ENCODE measurements at places on chromosomes 13 and 19.

GRCh38 chr19:55289117-55289796 is 5.5 kb downstream of the BRSK1 start:
- peak; percentile 45 for DNase-seq

GRCh38 chr13:48646791-48647190 is 6.9 kb upstream of the CYSLTR2 start:
- DNase-seq = no peak

DNA sequence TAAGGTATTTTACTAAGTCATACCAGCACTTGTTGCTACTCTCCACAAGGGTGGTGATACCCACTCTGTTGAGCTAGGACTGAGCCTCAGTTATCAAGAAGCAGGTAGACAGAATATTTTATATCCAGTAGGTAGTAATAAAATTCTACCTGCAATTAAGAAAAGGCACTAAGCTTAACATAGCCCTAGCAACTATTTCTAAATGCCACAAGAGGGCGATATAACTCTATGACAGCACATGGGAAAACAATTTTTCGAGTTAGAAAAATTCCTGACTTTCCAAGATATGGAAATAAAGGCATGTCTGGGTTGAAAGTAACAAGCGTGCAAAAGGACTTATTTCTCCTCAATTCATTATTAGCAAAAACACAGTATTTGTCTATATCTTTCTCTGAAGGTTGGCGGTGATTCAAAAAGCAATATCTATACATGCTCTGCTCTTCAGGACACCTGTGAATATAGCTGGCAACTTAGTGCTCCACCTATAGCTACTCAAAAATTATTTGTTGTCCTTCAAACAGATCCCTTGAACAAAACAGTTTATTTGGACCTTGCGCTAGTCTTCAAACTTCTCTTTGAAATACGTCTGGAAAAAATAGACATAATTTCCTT is 14.7 kb downstream of the CCDC169 start:
- DNase-seq = peak; percentile 62

GRCh38 chr13:101829484-101829883 is 377.0 kb downstream of the ITGBL1 start:
- DNase-seq = no peak

DNA sequence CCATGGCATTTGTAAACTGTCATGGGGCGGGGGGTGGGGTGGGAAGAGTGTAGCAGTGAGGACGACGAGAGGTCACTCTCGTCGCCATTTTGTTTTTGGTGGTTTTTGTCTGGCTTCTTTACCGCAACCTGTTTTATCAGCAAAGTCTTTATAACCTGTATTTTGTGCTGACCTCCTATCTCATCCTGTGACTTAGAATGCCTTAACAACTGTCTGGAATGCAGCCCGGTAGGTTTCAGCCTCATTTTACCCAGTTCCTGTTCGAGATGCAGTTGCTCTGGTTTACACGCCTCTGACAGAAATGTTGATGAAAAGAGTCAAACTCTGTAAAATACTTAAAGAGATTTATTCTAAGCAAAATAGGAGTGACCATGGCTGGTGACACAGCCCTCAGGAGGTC is 852.0 kb downstream of the DACH1 start:
- no peak for DNase-seq

- DNase-seq = no peak
These were observed 10.5 kb upstream of the CHAMP1 start for GRCh38 chr13:114303700-114304327.

DNA sequence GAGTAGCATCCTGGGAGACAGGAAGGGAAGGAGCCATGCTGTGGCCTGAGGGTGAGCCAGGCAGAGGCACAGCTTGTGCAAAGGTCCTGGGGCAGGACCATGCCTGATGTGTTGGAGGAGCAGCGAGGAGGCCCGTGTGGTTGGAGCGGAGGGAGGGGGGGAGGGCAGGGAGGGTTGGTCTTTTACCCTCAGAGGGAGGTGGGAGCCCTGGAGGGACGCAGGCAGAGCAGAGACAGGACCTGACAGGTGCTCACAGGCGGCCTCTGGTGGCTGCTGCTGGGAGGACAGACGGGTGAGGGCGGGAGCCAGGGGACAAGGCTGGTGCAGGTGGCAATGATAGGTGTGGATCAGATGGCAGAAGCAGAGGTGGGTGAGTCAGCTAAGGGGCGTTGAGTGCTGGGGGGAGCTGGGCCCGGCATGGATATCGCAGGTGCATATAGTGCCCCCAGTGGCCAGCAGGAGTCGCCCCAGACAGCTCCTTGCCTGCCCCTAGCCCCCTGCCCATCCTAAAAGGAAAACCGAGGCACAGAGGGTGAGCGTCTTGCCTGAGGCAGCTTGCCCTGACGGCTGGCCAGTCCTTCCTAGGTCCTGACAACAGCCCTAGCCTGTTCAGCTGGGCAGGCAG is 9.8 kb upstream of the GNA15 start:
- DNase-seq = peak; percentile 58

- no peak for DNase-seq
These were observed 20.8 kb upstream of the SGCG start for GRCh38 chr13:23159760-23160637.

GRCh38 chr13:94327318-94327717 is 152.2 kb downstream of the DCT start:
- DNase-seq = no peak

- DNase-seq = no peak
These were observed 20.7 kb downstream of the AKAP8 start for GRCh38 chr19:15358918-15359317.

GRCh38 chr19:57642396-57643046 is 9.6 kb downstream of the ZNF211 start:
- DNase-seq = no peak

DNA sequence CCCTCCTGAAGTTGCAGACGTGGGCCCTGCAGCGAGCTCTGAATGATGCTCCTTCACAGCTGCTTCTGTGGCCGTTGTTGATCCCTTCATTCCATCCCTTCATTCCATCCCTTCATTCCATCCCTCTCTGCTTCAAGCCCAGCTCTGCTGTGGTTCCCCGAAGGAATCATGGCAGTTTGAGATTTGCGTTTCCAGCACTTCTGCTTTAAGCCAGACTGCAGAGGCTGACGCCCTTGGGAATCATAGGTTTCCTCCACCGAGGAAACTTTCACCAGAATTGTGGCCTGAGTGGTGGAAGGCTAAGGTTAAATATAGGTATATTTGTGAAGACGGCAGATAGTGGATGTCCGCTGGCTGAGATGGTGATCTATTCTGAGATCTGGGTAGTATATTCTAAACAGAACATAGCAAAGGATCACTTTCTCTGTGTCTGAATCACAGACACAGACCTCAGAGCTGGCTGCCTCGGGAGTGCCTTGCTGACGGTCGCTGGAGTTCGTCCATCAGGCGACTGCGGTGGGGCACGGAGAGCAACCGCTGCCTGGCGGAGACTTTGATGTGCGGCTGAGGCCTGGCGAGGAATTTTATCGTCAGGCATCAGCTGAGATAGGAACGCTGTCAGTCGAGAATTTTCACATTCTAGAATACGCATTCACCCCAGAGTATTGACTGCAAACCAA is 42.8 kb upstream of the DCUN1D2 start:
- no peak for DNase-seq

DNA sequence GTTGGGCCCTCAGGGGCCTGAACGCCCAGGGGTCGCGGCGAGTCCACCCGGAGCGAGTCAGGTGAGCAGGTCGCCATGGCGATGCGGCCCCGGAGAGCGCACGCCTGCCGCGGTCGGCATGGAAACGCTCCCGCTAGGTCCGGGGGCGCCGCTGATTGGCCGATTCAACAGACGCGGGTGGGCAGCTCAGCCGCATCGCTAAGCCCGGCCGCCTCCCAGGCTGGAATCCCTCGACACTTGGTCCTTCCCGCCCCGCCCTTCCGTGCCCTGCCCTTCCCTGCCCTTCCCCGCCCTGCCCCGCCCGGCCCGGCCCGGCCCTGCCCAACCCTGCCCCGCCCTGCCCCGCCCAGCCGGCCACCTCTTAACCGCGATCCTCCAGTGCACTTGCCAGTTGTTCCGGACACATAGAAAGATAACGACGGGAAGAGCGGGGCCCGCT is at the start of gene CCNA1:
Gene CCNA1 (plus strand): TSS at position 390 of the 439 bp plus-strand sequence. CDS start 562 bp downstream, outside the sequence.
- DNase-seq = no peak

GRCh38 chr19:3115916-3116602 is 19.8 kb upstream of the GNA15 start:
- no peak for DNase-seq

DNA sequence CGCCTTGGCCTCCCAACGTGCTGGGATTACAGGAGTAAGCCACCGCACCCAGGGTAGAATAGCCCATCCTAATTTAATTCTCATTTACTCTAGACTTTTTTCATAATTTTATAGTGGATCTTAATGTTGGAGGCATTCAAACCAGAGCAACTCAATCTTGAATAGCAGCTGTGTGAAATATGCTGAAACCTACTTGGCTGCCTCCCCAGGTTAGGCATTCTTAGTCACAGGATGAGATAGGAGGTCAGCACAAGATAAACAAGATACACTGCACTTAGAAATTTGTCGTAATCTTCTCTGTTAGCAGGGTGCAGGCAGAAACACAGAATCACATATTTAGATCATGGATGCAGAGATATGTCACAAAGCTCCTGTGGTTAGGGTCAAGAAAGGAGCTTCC is 2.7 kb upstream of the ZNF43 start:
- DNase-seq = no peak

GRCh38 chr13:31909864-31910551 is 121.6 kb upstream of the FRY start:
- DNase-seq = peak; percentile 95

DNA sequence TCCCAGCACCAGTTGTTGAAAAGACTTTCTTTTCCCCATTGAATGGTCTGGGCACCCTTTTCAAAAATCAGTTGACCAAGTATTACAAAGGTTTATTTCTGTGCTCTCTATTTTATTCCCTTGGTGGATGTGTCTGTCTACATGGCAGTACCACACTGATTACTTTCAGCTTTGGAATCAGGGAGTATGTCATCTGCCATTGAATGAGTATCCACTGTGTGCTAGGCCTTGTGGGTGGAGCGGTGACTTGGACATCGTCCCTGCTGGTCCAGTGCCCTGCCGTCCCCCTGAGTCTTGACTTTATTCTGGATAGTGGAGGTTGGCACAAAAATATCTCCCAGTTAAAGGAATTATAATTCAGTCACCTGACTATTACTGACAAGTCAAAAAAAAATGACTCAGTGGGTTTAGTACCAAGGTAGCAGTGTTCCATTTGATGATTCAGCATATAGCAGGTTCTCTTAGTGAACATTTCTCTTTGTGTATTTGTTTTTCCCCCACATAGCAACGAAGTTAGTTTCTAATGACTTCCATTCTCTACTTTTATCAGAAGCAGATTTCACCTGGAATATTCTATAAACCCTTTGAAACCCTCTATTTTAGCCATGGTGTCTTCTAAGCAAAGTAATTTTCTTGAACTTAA is 3.9 kb downstream of the UPF3A start:
- no peak for DNase-seq

GRCh38 chr19:28582344-28582743 is 630.6 kb downstream of the UQCRFS1 start:
- DNase-seq = no peak

DNA sequence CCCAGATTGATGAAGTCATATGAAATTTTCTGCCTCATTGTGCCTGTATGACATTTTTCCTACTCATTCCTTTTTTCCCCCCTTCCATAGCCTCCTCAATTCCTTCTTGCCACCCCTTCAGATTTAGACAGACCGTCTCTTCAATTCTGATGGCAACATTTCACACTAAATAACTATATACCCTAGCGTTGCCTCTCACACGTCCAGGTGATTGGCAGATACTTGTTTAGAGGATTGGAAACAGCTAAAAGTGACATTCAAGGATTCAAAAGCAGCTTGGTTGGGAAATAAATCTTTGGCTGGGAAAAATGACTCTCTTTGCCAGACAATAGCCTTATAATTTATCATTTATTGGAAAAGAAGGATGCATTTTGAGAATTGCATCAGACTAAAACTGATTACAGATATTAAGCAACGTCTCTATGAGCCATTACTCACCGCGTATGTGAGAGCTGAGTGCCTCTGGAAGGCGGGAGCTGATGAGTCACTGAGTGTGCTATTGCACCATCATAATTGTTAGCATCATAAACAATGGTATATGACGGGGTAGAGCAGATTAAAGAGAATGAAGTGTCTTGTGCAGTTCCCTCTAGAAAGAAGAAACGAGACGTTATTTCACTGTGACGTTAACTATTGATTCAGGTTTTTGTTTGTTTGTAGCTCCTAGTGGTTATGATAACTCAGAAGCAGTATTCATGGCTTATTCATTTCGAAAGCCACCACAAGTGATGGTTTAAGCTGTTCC is 61.1 kb upstream of the FAM216B start:
- peak; percentile 83 for DNase-seq

DNA sequence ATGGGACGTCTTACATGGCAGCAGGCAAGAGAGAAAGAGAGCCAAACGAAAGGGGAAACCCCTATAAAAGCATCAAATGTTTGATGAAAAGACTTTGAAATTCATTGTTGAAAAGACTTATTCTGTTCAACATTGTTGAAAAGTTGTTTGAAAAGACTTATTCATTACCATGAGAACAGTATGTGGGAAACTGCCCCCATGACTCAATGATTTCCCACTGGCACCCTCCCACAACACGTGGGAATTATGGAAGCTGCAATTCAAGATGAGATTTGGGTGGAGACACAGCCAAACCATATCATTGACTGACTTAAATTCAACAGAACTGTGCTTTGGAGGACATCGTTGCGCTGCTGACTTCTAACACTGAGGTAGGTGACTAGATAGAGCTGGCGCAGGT is 48.0 kb upstream of the RCBTB2 start:
- DNase-seq = no peak

GRCh38 chr13:60850526-60850925 is 453.5 kb downstream of the TDRD3 start:
- DNase-seq = no peak

DNA sequence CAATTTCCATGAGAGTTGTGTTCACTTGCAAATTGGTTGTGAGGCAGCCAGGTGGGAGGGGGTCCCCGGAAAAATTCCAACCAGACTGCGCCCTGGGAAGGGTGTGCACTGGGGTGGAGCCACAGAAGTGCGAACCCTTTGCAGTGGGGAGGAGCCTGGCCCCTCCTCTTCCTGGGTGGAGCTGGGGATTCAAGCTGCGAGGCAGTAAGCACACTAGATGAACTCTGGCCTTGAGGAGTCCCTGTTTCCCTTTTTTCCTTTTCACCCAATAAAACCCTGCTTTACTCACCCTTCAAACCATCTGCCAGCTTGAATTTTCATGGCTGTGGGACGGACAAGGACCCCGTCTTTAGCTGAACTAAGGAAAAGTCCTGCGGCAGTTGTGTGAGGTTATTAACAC is 31.0 kb upstream of the MBNL2 start:
- peak; percentile 96 for DNase-seq

- no peak for DNase-seq
These were observed 36.0 kb upstream of the MIR17HG start for GRCh38 chr13:91311491-91311890.

DNA sequence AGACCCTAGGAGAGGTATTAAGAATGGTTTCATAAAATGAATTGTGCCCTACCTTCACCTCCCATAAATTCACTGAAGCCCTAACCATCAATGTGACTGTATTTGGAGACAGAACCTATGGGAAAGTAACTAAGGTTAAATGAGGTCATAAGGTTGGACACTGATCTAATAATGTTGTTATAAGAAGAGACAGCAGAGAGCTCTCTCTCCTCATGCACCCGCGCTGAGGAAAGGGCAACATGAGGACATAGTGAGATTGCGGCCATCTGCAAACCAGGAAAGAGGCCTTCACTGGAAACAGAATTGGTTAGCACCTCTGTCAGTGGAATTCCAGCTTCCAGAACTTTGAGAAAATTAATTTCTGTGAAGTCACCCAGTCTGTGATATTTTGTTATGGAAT is 1396.1 kb upstream of the MIR17HG start:
- DNase-seq = no peak

- DNase-seq = no peak
These were observed 66.9 kb upstream of the TM9SF2 start for GRCh38 chr13:99434258-99434788.

All from HT-29 (cell line).